Kidney glomerular epithelial cell (primary cell): ENCODE measurements at places on chromosomes 4 and X.
A peak's percentile ranks its signal among the peaks of the same experiment; 100 is the strongest.

- no peak for DNase-seq
These were observed 98.0 kb upstream of the STIM2 start for GRCh38 chr4:26762650-26763049.

- no peak for DNase-seq
These were observed 869.5 kb upstream of the EPHA5 start for GRCh38 chr4:66539745-66540144.

DNA sequence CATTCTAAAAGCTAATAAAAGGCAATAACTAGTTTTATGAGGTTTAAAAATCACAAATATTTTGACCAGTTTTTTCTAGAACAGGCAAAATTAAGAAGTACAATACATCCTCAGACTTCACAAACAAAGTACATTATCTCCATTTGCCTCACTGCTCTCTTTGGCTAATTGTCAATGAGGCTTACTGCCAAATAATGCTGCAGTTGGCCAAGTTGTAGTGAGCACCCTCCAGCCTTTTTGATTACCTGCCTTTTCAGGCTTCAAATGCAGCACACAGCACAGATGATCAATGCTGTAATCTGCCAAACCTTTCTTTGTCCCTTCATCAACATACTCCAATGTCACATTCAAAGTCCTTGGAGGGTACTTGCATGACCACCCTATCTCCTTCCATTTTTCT lies 605.2 kb downstream of the KLHL13 start:
- no peak for DNase-seq

- no peak for DNase-seq
These were observed 180.7 kb upstream of the GK2 start for GRCh38 chr4:79588679-79589078.

GRCh38 chr4:176273736-176274135 lies 4.7 kb upstream of the ASB5 start:
- DNase-seq, result no peak

GRCh38 chrX:22139822-22140221 lies 107.7 kb downstream of the PHEX start:
- DNase-seq, result no peak

GRCh38 chr4:184983672-184984356 lies 34.5 kb upstream of the HELT start:
- DNase-seq, result peak; percentile 69

- peak; percentile 38 for DNase-seq
These were observed 792 bp downstream of the PPID start for GRCh38 chr4:158722291-158722916.

- no peak for DNase-seq
These were observed 15.7 kb downstream of the ATP10D start for GRCh38 chr4:47500776-47501175.

GRCh38 chrX:25017667-25018247 lies 2.0 kb upstream of the ARX start:
- DNase-seq, result no peak

GRCh38 chr4:101730291-101731117 lies 60.0 kb upstream of the BANK1 start:
- peak; percentile 55 for DNase-seq

- DNase-seq, result peak; percentile 63
These were observed 19.7 kb upstream of the ACSL1 start for GRCh38 chr4:184845367-184846021.

DNA sequence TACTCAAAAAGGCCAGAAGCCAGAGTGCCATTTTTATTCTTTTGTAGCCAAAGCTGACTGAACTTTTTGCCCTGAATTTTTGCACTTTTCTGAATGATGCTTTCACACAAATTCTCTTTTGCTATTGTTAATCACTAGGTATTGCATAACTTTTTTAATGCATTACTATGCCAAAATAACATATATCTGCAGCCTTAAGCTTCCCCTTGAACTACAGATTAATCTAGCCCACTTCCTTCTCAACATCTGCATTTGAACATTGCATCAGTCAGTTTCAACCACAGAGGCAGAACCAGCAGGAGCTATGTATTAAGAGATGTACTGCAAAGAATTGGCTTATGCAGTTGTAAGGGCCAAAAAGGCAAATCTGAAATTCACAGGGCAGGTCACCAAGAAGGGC lies 197.6 kb upstream of the GYPA start:
- no peak for DNase-seq

DNA sequence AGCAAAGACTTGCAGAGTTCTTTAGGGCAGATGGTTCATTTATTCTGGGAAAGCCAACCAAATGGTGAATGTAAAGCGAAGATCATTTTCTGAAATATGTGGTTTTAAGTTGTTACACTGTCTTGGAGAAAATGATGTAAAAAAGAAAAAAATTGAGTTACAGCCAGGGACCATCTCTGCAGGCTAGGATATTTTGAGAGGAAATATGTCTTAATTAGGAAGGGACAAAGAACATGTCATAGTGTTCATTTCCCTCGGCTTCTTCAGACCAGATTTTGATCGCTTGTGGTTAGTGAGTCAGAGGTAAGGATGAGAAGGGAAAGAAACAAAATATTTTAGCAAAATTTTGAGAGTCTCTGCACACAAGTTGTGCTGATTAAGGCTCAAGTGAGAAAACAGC lies 59.0 kb upstream of the C1QTNF7 start:
- DNase-seq, result no peak

GRCh38 chrX:1196436-1196835 lies 16.0 kb downstream of the CRLF2 start:
- no peak for DNase-seq

DNA sequence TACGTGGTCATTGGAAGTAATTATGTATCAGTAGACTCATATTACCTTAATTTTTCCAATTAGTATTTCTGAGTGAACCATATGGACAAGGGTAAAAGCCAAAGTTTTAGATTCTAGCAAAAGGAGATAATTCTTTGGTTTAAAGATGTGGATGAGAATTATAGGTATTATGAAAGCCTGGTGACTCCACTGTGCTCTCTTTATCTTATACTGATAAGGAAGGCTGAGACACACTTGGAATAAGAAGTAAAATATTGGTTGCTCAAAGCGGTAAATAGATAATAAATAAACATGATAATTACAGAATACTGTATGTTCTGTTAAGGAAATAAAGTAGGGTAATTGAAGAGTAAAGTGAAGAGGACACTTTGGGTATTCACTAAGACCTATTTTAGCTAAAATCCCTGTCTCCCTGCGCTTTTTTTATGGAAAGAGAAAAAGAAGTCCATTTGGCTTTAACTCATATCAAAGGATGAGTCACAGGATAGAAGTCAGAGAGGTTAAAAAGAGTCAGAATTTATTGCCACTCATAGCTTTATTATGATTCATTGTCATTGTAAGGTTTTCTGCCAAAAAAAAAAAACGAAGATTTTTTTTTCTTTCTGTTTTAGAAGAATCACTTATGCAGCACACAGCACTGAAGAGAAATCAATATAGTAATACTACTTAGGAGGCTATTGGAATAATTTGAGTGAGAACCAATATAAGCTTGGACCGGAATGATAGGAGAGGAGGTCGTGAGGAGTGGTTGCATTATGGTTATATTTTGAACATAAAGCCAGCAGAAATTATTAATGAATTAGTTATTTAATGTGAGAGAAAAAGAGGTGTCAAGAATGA lies 2463.1 kb downstream of the ARAP2 start:
- DNase-seq, result no peak

DNA sequence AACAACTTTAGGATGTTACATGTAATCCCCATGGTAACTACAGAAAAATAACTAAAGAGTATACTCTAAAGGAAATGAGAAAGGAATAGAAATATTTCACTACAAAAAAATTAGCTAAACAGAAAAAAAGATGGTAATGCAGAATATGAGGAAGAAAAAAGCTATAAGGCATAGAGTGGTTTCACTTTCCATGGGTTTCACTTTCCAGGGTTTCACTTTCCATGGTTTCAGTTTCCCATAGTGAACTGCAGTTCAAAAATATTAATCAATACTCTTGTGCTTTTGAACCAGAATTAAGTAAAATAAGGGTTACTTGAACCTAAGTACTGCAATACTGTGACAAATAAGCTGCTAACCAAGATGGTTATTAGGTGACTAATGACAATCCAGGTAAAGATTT lies 42.0 kb downstream of the NPFFR2 start:
- no peak for DNase-seq

DNA sequence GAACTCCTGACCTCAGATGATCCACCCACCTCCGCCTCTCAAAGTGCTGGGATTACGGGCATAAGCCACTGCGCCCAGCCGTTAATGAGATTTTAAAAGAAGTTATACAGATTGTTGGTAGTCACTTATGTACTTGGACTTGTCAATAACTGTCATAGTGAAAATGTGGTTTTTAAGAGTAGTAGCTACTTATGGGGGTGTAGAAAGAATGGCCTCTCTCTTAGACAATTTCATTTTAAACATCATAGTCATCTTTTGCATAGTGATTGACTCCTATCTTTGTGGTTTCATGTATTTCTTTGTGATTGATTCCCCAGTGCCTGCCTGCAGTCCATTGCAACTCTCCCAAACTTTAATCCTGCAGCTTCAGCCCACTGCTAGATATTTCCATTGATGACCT lies 17.4 kb downstream of the FAM199X start:
- DNase-seq, result no peak

- DNase-seq, result no peak
These were observed 194.7 kb downstream of the DTHD1 start for GRCh38 chr4:36476135-36476534.

DNA sequence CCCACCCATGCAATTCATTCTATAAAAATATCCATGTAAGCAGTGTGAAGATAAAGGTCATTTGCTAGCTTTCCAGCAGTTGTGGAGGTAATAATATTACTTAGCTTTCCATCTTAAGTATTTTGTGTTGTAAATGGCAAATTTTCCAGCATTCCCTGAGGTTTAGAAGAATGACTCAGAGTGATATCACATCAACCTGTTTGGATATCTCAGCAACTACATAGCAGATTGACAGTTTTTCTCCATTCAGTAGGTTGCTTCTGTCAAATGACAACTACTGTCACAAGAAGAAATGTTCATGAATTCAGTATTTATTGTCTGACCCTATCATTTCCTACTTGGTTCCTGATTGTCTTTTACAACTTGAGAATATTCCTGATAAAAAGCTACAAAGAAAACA lies 434.9 kb upstream of the GALNTL6 start:
- no peak for DNase-seq

DNA sequence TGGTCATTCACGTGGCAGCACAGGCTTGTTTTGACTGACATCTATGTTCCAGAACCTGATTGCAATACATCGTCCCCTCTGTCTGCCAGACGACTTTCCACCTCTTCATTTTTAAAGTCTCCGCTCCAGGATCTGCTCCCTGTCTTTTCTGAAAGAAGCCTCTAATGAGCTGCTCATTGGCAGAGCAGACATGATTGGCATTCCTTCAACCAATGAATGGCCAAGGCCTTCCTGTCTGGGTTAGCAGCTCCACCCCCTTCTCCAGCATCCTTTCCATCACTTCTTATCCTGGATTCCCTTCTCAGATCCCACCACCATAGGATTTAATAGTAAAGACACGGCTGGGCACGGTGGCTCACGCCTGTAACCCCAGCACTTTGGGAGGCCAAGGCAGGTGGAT lies 202.7 kb upstream of the KLF3 start:
- no peak for DNase-seq

- no peak for DNase-seq
These were observed 35.9 kb upstream of the STK26 start for GRCh38 chrX:131987252-131987651.

DNA sequence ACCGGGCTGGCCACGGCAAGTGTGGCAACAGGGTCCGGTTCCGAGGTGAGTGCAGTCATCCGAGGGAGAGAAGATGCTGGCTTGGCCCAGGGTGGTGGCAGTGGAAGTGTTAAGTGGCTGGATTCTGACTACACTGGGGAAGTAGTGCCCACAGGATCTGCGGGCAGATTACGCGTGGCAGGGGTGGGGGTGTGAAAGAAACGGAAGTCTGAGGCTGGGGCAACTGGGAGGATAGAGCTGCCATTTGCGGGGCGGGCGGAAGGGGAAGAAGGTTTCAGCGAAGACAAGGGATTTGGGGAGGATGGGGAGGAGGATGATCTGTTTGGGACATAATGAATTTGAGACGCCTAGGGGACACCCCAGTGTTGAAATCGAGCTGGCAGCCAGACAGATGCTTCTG lies 5.3 kb downstream of the RS1 start:
- DNase-seq, result no peak

DNA sequence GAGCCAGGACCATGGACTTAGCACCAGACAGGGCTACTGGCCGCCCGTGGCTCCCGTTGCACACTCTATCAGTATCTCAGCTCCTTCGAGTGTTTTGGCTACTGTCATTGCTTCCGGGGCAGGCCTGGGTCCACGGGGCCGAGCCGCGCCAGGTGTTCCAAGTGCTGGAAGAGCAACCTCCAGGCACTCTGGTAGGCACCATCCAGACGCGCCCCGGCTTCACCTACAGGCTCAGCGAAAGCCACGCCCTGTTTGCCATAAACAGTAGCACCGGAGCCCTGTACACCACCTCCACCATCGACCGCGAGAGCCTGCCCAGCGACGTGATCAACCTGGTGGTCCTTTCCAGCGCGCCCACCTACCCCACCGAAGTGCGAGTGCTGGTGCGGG lies 1.6 kb downstream of the FAT4 start:
- no peak for DNase-seq

DNA sequence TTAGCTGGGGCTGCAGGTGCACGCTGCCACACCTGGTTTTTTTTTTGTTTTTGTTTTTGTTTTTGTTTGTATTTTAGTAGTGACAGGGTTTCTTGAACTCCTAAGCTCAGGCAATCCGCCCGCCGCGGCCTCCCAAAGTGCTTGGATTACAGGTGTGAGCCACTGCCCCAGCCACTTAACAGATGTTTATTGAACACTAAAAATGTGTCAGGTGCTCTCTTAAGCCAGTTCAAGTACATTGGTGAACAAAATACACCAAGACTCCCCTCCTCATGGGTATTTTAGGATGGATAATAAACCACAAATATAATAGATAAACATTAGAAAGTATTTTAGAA lies 69.9 kb downstream of the TRAPPC11 start:
- no peak for DNase-seq

DNA sequence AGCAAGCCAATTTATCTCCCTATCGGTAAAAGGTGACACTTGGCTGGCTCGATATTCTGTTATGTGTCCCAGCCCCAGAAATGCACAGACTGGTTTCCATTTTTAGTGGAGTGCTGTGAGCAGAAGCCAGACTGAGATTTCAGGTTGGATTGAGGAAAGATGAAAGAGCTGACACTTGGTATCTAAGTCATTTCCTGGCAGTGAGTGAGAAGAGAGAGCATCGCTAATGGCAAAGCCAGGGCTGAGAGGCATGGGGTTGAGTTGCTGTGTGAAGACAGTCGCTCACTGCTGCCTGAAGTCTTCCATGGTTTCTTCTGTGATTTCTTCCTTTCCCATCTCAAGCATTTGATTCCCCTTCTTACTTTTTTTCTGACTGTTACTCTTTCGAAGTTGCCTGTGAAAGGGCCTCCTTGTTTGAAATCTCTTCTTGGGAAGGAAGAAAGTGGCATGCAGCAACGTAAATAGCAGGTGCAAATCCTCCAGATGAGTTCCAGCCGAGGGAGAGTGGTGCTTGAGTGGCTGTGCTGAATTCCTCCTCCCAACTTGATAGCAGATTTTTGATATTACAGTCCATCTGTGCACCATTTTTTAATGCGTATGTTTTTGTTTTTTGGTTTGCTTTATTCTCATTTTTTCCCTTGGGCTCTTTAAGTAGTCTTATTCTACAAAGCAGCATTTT lies 109.2 kb upstream of the LIMCH1 start:
- no peak for DNase-seq
